ENCODE measurements at places on chromosomes 3 and 15.

GRCh38 chr15:101276501-101277037 is 716 bp downstream of the SELENOS start:
- DNase-seq, result no peak

DNA sequence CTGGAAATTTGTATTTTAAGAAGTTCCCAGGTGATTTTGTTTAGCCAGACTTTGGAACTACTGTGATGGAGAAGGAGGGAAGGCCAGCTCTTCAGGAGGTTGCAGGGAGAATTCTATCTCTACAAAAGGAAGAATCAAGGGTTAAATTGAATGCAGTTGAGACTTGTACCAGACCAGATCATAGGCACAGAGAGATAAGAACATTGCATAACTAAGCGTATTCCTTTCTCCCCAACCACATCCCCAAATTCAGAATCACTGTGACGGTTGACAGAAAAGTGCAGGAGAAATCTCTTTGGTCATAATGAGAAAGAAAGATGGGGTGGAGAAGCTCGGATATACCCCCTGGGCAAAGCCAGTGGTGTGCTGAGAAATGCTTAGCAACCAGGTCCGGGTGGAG is 7.2 kb downstream of the PLD1 start:
- no peak for DNase-seq

DNA sequence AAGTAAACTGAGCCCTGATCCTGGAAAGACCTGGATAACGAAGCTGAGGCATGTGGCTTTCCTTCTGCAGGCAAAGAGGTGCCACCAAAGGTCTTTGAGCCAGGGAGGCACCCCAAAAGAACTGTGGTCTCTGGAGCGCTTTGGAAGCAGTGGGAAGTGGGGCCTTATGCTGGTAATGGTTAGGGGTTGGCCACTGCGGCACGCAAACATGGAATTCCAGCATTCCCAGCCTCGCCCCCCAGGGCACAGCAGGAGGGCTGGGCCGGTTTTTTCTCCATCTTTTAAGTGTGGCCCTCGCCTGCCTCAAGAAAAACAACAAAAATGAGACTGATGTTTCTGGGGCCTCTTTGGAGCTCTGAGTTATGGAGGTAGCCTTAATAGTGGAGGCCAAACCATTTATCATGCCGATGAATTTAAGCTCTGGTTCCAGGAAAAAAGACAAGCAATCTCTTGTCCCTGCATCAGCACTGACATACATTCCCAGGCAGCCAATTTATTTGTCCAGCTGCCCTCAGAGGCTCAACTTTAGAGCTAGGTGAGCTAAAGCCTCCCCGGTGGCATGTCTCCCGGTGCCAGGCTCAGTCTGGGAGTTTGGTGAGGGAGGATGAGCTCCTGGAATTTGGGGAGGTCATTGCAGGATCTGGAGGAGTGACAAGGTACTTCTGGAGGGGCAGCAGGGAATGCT is 109.0 kb downstream of the TLE3 start:
- DNase-seq, result no peak

- no peak for DNase-seq
Observed at GRCh38 chr3:83890763-83891135, 1068.0 kb upstream of the CADM2 start.

GRCh38 chr3:47394140-47394870 is 13.5 kb downstream of the PTPN23 start:
- DNase-seq, result no peak

GRCh38 chr3:13854492-13854891 is 25.4 kb downstream of the WNT7A start:
- DNase-seq, result no peak

GRCh38 chr3:177641206-177641605 is 443.9 kb upstream of the TBL1XR1 start:
- no peak for DNase-seq

DNA sequence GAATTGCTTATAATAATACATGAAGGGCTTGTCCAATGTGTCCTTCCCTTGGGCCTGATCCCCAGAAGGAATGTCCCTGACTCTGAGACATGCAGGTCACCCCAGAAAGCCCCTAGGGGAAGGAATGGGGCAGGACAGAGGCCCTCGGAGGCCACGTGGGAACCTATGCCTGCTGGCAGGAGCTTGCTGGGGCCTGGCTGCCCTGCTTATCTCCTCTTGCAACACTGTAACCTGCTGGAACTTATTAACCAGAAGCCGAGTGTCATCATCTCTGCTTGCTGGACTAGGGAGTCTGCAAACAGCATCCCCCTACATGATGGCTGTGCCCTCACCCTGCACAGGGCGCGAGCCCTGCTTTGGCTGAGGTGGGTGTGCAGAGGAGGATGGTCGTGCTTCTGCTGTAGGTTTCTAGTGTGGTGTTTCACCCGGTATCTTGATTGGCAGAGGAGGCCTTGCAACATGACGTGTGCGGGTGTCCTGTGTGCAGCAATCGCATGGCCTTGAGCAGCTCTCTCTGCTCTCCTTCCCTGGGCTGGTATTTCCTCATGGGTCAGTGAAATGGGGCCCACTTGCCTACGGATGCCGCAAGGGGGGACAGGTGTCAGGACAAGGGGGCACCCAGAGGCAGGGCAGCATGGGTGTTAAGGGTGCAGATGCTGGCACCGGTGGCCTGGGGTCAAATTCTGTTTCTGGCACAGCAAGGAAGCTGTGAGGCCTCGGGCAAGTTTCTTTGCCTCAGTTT is 5.0 kb downstream of the CHST13 start:
- DNase-seq, result no peak

DNA sequence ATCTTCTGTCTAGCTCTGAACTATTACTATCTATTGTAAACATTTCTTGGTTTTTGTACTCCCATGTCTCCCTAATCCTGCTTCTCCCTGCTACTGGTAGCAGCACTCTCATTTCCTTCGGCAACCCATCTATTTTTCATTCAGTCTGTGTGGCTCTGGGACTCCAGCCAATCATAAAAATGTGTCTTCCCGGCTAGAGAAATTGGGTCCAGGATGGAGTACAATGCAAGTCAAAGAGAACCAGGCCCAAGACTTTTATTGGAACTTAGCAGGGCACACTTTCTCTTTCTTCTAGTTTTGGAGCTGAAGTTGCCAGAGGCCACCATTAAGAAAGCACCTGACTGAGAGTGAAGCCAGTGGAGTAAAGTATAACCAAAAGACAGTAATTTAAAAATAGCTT is 22.8 kb upstream of the ARHGEF26 start:
- no peak for DNase-seq

DNA sequence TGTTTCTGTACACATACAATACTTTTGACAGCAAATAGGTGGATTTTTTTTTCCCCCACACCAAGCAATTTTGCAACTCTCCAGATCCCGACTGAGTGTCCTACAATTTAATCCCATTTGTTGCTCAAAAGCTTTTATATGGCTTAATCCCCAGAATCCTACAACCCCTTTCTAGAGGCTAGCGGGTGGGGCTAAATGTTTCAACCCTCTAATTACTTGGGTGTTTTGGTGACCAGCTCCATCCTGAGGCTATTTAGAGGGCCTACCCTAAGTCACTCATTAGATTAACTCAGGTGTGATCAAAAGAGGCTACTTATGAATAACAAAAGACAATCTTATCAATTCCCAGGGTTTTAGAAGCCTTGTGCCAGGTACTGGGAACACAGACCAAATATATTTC is 21.0 kb upstream of the FBXL2 start:
- DNase-seq, result no peak

- DNase-seq, result no peak
Observed at GRCh38 chr3:145911016-145911415, 250.0 kb downstream of the PLOD2 start.

- DNase-seq, result no peak
Observed at GRCh38 chr15:54998661-54999060, 198.1 kb downstream of the RSL24D1 start.

DNA sequence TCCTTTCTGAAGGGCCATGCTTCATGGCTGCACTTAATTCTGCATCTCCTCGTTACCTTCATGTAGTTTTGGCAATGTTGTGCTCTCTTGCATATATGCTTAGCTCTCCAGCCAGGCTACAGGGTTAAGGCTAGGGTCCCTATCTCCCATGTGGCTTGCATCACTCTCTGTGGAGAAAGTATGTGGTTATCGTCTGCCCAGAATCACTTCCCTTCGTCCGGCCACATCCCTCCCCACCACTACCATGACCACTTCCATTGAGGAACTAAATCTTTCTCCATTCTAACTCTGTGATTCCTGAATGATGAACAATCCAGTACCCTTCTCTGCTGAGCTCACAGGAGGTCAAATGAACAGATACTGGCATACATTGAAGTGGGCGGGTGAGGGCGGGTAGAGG is 34.0 kb downstream of the WWTR1 start:
- DNase-seq, result no peak

DNA sequence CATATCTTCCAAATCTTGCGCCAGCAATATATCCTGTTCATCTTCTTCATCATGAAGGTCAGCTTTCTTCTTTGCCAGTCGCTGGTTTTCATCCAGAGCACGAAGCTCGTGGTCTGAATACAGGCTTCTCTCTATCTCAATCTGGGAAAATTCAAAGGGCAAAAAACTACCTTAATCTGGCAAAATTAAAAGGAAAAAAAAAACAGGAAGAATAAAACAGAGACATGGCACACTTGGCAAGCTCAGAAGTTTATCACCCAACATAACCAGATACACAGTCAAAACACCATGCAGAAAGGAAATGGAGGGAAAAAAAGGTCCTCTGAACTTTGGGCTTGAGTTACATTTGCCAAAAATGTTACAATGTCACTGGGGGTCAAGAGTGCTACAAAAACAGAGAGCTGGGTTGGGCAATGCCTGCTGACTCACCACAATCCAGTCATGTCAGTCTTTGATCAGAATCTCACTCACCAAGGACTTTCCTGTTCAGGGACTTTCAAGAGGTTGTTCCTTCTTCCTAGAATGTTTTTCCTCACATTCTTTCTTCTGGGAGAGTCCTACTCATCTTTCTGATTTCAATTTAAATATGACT is 1.5 kb downstream of the MRPL46 start:
- DNase-seq, result no peak

GRCh38 chr3:192514081-192514753 is 213.1 kb downstream of the FGF12 start:
- DNase-seq, result no peak

DNA sequence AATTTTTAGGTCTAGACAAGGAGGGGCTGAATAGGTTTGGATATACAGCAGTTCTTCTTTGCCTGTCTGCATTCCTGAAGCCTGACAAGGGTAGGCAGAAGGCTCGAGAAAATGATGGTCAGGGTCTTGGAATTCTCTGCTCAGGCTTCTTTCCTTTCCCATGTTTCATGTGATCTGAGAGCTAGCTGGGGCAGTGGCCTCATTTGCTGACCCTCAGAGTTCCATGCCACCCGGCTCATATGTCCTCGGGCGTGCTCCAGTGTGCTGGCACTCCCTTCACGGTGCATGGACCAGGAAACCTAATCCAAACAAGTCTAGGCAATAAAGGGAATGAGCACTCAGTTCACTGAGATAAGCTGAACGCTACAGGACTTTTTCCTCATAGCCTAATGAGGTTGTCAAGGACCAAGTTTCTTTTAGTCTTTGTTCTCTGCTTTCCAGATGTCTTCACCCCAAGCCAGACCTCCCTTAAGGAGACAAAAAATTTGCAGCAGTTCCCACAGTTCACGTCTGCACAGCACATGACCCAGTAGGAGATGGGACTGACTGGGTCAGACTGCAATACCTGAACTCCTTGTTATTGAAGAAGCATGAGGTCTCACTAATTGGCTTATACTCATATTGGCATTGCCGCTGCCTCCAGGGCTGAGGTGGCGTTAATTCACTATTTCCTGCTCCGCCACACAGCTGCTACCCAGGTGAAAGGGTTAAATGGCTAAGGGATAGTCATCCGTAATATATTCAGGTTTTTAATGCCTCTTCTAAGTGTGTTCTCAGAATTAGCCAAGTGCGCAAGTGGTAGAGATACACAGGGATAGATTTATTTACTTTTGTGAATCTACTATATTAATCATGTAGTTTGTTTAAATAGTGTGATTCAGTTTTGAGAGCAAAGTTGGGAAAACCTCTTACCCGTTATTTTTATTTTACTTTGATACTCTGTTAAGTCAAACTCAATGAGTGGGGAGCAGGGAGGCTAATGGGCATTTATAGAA is 15.3 kb upstream of the RTP4 start:
- DNase-seq, result no peak

- no peak for DNase-seq
Observed at GRCh38 chr3:55442861-55443260, 44.2 kb downstream of the WNT5A start.

- DNase-seq, result no peak
Observed at GRCh38 chr3:14976317-14976716, 28.9 kb downstream of the NR2C2 start.

DNA sequence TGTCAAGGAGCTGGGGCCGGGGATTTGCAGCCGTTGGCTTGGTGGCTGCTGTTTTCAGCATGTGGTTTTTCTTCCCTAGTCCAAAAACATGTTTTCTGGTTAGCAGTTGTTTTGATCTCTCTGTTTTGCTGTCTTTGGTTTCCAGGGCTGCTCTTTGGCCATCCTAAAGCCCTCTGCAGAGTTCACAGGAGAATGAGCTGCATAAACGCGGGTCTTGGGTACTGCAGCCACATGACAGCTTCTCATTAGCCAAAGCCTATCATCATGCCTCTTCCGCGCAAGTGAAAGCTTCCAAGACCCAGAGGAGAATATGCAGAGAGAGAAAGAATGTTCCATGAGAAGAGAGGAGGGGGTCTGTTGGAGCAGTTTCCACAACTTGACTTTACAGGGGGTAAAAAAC is 138.5 kb downstream of the NTRK3 start:
- no peak for DNase-seq

GRCh38 chr3:107373896-107374295 is 3.3 kb upstream of the CCDC54 start:
- no peak for DNase-seq

GRCh38 chr3:197854596-197855343 is 63.7 kb downstream of the LRCH3 start:
- no peak for DNase-seq

DNA sequence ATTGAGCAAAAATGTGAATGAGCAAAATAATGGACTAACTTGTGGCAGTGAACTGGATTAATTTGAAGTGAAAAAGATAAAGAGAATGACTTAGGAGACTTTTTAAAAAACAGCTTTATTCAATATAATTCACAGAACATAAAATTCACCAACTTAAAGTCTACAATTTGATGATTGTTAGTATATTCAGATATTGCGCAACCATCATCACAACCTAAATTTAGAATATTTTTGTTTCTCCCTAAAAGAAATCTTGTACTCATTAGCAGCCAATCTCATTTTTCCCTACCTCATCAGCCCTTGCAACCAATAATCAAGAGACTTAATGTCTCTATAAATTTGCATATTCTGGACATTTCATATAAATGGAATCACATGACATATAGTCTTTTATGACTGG is 496.5 kb downstream of the IGSF11 start:
- DNase-seq, result no peak

DNA sequence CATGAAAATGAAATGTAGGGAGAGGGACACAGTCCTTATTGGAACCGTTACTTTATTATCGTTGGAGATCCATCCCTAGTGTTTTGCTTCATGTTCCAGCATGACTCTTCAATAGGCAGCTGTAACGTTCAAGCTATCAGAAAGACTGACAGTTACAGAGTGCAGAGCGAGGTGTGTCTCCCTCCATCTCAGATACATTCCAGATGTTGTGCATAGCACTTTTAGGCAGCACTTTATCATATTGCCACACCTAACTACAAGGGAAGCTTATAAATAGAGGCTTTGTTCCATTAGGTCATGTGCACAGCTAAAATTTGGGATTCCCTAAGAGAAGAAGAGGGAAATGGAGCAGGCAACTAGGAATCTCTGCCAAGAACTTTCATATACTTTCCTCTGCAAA is 1009.6 kb downstream of the ROBO2 start:
- DNase-seq, result no peak

Data from SHP77 treated with DMSO at 0.1 percent for 48 hours (cell line).